Stimulated activated CD8-positive, alpha-beta memory T cell treated with anti-CD3 and anti-CD28 coated beads, Interleukin-4, amount 100 ng/mL, for 24 hours (primary cell): ENCODE measurements at places on chromosomes 2 and 18.

GRCh38 chr2:172208791-172209325, 106.2 kb upstream of the DLX2 start:
- DNase-seq, result no peak

GRCh38 chr2:46813680-46814079, 101.9 kb downstream of the MCFD2 start:
- no peak for DNase-seq

DNA sequence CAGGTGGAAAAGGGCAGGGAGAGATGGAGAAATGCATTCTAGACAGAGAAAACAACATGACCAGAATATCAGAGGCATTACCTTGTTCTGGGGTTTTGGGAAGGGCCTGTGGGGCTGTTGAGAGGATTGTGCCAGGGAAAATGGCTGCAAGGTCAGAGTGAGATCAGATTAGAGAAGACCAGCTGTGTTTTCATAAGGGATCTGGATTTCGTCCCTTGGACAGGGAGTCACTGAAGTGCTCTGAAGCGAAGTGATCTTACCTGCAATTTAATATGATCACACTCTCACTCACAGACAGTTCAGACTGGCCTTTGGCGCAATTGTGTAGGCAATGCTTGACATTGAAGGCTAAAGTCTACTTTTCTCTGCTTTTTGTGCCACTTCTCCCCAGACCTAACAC, 20.3 kb upstream of the REG3G start:
- no peak for DNase-seq

GRCh38 chr18:40855661-40856060, 1099.4 kb upstream of the PIK3C3 start:
- no peak for DNase-seq

GRCh38 chr18:35073186-35074105, 32.2 kb downstream of the MAPRE2 start:
- DNase-seq, result no peak

GRCh38 chr2:4964001-4964540, 728.1 kb upstream of the SOX11 start:
- no peak for DNase-seq

- DNase-seq, result no peak
Measured at GRCh38 chr2:33378556-33379210, 97.8 kb upstream of the RASGRP3 start.

GRCh38 chr2:153072077-153072476, 353.7 kb downstream of the ARL6IP6 start:
- no peak for DNase-seq

DNA sequence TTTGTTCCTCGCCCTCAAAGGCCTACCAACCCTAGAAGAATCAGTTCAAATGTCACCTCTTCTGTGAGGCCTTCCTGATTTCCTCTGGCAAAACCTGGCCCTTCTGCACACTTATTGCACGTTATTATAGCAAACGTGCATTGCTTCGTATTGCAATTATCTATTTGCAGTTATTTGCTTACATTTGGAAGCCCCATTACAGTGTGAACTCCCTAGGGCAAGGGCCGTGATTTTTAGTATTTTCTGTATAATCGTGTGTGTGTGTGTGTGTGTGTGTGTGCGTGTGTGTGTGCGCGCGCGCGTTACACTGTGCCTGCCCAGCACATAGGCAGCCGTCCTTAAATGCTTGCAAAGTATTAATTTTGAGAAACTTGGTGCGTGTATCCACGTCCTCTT, 460 bp upstream of the SEMA4F start:
- no peak for DNase-seq

- DNase-seq, result no peak
Measured at GRCh38 chr18:7541835-7542234, 25.3 kb upstream of the PTPRM start.

GRCh38 chr18:58682429-58683069, 11.3 kb downstream of the MALT1 start:
- DNase-seq, result no peak

DNA sequence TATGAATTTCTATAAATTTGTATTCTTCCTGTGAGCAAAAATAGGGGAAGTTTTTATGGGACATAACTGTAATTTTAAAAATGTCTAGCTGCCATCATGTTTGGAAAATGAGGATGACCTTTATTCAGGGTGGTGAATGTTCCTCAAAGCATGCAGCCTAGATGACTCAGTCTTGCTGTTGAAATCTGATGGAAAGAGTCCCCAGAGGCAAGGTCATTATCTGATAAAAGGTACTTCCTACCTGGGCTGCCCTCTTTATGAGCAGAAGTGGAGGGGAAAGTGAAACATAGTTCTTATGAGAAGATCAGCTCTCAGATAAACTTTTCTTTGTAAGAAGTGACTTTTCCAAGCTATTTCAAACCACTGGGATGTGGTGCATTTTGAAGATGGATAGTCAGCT, 1144.7 kb upstream of the PIK3C3 start:
- no peak for DNase-seq

- DNase-seq, result no peak
Measured at GRCh38 chr18:46378864-46379207, 274.7 kb downstream of the HAUS1 start.

GRCh38 chr2:174608866-174609214, 11.2 kb upstream of the WIPF1 start:
- DNase-seq, result no peak

- no peak for DNase-seq
Measured at GRCh38 chr2:5995832-5996231, 303.6 kb downstream of the SOX11 start.

DNA sequence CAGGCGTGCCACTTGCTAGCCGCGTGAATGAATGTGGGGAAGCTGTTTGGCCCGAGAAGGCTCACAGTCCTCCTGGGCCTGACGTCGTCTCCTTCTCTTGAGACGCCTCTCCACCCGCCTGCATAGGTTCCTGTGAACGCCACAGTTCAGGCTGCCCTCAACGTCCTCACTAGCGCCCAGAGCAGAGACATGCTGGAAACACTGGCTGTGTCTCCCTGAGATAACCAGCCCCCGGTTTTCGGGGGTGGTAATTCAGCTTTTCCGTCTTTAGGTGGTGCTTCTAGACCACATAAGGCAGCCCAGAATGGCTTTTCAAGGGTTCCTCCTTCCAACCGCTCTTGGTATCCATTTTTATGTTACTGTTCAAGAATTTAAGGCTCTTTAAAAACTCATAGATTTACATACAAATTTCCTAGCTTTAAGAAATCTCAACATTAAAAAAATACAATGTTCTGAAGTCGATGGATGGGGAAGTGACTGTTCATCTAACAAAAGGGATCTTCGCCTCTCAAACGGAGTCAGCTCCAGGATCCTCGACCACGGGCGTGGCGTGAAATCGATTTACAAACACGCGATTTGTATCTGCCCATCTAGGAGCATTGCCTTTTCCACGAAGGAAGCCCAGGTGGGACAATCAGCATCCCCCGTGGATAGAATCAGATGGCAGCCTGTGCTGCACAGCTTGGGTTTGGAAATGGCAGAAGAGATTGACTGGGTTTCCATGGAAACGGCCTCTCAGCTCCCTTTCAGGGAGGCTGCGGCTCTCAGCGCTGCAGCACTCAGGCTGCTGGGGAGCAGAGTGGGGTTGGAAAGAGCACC, 110.6 kb upstream of the PXDN start:
- no peak for DNase-seq

DNA sequence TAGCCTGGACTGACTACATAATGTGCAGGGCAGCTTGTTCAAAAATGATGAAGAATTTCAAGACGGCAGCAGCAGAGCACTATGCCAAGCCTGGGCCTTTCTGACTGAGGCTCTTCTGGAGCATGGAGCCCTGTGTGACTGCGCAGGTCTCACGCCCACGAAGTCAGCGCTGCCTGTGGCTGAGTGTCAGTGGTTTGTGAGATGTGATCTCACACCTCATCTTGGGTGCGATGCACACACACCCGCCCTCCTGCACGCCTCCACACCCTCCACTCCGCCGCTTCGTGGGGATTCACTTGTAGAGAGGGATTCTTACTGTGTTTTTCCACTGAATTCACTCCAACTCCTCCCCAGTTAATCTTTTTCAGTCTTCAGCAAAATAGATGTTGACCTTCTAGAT, 103.9 kb downstream of the VIT start:
- DNase-seq, result peak; percentile 47

DNA sequence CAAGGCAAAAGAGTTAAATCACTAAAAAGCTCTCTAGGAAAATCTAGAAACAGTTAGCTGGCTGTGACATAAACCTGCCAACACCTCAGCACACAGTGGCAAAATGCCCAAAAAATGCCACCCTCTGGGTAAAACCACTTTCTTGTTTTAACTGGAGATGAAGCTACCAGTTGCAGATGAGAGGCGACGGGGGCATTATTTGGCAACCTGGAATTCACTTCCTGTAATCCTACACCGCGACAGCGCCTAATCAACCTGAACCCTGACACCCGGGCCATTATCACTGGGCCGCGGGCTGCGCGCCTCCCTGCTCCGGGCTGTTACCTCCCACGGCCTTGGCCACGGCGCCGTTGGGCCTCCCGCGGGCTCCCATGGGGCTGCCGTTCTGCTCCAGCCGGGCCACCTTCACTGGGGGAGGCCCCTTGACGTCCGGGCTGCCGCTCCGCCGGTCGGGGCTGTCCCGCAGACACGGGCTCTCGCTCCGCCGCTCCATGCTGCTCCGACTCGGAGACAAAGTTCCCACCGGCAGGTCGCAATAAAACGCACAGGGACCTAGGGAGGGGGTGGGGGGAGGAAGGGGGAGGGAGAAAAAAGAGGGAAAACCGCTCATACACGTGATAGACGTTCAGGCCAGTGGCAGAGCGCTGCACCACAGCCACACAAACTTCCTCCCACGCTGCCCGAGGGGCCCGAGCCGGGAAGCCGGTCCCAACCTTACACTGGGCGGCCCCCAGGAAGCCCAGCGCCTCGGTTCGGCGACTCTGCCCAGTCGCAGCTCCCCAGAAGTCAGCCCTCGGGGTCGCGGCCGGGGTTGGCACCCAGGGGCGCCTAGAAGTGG, 2.0 kb downstream of the SATB2 start:
- DNase-seq, result no peak

DNA sequence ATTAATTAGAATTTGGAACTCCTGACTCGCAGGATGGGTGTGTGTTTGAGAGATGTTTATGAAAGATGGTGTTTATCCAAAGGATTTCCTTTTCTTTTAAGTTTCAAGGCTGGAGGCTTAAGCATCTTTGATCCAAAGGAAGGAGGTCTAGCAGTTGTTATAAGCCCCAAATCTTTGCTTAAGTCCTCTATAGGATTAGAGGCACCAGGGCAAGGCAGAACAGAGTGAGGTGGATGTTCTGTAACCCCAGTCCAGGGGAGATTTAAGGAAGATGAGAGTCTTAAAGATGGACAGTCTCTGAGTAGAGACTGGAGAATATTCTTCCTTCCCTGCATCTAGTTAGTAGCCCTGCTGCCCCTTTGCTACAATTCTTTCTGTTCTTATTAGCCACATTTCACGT, 17.5 kb downstream of the LBH start:
- no peak for DNase-seq

DNA sequence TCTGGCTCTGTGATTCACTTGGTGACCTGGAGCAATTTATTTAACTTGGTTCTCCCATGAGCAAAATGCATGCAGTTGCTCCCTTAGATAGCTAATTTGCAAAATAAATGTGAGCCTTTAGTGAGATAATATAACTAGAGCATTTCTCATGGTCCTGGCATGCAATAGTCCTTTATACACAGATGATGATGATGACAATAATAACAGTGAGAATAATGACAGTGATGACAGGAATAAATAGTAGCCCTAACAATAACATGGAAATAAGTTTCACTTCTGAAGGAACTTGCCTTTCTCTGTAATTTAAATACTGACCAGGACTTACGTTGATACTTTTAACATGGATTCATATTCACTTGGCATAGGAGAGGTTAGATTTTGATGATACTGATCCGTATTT, 49.2 kb downstream of the LPIN1 start:
- DNase-seq, result no peak

DNA sequence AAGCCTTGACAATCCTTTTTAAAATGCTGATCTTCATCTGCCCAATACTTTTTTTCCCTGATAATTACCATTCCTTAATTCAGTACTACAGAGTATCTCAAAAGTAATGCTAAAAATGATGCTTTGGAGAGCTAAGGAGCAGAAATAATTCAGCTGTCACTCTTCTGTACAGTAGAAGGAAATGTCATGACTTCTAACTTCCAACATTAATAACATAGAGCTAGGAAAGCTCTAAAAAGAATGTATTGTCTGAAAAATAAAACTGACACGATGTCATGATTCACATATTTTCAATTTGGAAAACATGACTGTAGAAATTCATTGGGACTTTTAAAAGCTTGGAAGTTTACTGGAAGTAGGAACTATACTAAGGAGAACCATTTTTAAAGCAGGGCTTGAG, 212.3 kb downstream of the GULP1 start:
- no peak for DNase-seq

GRCh38 chr2:141439524-141439923, 691.3 kb downstream of the LRP1B start:
- DNase-seq, result no peak

- no peak for DNase-seq
Measured at GRCh38 chr2:239108459-239108858, 260.6 kb downstream of the TWIST2 start.

DNA sequence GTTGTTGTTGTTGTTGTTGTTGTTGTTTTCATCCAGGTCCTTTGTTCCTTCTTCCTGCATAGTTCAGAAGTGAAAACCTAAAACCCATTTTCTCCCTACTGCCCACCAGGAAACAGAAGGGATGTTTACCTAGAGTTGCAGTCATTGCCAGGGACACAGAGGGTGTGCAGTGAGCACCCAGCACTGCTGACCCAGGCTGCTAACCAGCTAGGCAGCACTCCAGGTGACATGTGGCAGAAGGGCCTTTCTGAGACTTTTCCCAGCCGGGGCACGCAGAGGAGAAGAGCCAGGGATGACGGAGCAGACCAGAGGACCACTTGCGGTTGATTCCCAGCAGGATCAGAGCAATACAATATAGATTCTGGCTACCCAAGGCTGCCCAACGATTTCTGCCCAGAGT, 286.3 kb downstream of the BCL11A start:
- DNase-seq, result no peak

DNA sequence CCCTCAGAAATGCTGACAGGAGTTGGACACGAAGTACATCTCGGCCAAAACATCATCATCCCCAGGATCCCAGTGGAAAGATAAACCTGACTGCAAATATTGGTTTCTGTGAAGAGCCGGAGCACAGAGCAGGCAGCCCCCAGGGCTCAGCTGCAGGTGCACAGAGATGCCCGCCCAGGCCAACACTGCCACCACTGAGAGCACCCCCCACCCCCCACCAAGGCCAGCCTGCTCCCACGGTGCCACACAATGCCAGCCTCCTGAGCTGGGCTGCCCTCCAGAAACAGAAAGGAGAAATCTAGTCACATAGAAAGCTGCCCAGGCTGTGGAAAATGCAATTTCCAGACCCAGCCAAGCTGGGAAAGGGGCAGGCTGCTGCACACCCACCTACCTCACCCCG, 71.7 kb downstream of the GALNT14 start:
- no peak for DNase-seq

- no peak for DNase-seq
Measured at GRCh38 chr2:173568054-173568453, 213.4 kb downstream of the CDCA7 start.
